Karpas-422 (cell line): ENCODE measurements at places on chromosomes 16 and 17. TPM values are rescaled to one million over a fixed set of nuclear protein-coding genes. Genes with fewer than 3 reads are reported as not detected.

PSMB10 gene
- total RNA-seq: 92.4 and 264 TPM in 2 replicates

ENGASE gene
- 11.0 and 16.6 TPM in 2 replicates for total RNA-seq

TMED6 gene
- total RNA-seq: 1.8 TPM in 1 of 2 replicates, not detected in the other

CDH11 gene
- total RNA-seq: not detected in 2 replicates

RNU2-1 gene
- not detected in 2 replicates for total RNA-seq

KRT20 gene
- total RNA-seq: not detected in 2 replicates

OTOP2 gene
- total RNA-seq: not detected in 2 replicates

TEFM gene
- 11.4 and 20.7 TPM in 2 replicates for total RNA-seq

SLC47A1 gene
- total RNA-seq: not detected in 2 replicates

ABCC6 gene
- not detected in 2 replicates for total RNA-seq

DYNLRB2 gene
- not detected in 2 replicates for total RNA-seq

TNFSF13 gene
- total RNA-seq: 0.90 and 4.0 TPM in 2 replicates

PLA2G10 gene
- not detected in 2 replicates for total RNA-seq

TTYH2 gene
- 1.1 TPM in 1 of 2 replicates, not detected in the other for total RNA-seq

CLDN7 gene
- not detected in 2 replicates for total RNA-seq

CDH3 gene
- 0.97 TPM in 1 of 2 replicates, not detected in the other for total RNA-seq

NME1 gene
- total RNA-seq: 148 and 201 TPM in 2 replicates

EFCAB5 gene
- 0.07 and 2.1 TPM in 2 replicates for total RNA-seq

TBC1D3B gene
- total RNA-seq: 0.63 and 3.6 TPM in 2 replicates

FA2H gene
- total RNA-seq: not detected in 2 replicates

TEKT3 gene
- total RNA-seq: not detected in 2 replicates
